ENCODE measurements at places on chromosomes 3 and 15.

DNA sequence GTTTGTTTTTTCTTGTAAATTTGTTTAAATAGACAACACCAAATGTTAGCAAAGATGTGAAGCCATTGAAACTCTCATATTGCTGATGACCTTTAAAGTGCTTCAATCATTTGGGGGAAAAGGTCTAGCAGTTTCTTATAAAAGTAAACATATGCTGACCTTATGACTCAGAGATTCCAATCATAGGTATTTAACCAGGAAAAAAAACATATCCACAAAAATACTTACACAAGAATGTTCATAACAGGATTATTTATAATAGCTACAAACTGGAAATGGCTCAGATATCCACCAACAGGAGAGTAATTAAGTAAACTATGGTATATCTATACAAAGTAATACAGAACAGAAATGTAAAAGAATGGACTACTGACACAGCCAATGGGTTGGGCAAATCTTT lies 27.1 kb upstream of the RORA start:
- DNase-seq = no peak

GRCh38 chr3:9875448-9875847 lies 4.6 kb downstream of the CIDEC start:
- DNase-seq = no peak

DNA sequence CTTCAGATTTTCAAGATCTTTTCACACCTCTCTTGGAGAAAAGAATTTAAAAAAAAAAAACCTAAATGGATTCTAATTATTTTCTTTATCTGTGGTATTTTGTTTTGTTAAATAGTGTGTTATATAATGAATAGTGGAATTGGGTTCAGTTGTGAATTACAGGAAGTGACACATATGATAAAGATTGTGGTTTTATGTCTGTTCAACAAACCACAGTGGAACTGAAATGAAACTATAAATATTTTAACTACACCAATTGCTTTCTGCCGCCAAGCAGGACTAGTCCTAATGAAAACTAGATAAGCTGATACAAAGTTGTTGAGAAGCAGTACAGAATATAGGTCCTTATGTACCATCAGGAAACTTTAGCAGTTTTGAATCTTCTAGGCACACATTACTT lies 121.6 kb downstream of the UBE2E2 start:
- no peak for DNase-seq

GRCh38 chr3:106097817-106098435 lies 229.1 kb upstream of the CBLB start:
- DNase-seq = no peak

- DNase-seq = no peak
Observed at GRCh38 chr15:88630141-88630721, 8.6 kb upstream of the ISG20 start.

- no peak for DNase-seq
Observed at GRCh38 chr3:57682284-57682683, 10.6 kb downstream of the DENND6A start.

- DNase-seq = no peak
Observed at GRCh38 chr15:93283854-93284253, 194.8 kb upstream of the RGMA start.

DNA sequence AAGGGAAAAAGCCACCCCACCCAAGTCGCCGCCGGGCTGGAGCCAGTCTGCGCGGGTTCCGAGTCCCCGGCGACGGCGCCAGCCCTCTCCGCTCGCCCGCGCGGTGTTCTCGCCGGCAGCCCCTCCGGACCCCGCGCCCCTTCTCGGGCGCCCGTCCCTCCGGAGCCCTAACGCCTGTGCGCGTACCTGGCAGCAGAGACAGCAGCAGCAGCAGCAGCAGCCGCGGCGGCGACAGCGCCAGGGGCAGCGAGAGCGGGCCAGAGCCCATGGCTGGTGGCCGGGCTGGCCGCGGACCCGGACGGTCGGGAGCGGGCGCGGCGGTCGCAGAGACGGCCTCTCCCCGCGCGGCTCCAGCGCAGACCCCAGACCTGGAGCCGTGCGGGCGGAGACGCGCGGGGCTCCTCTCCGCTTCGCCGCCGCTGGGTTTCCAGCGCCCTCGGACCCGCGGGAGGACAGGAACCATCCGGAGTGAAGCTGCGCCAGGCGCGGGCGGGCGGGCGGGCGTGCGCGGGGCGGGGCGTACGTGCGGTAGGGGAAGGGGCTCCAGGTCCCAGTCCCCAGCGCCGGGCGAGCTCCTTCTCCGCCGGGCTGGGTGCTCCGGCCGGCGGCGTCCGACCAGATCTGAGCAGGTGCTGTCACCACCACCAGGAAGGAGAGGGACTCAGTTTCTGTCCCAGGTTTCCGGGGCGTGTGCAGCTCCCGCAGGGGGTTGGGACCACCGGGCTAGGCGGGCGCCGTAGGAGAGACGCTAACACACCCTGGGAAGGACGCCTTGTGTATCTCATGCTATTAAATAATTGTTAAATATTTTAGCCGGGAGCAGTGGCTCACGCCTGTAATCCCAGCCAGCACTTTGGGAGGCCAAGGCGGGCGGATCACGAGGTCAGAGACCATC lies at the start of gene CHRNA3:
CHRNA3 (minus strand) TSS at position 470 of the 895 bp plus-strand sequence; CDS start at position 268, 202 bp downstream.
- DNase-seq = no peak

DNA sequence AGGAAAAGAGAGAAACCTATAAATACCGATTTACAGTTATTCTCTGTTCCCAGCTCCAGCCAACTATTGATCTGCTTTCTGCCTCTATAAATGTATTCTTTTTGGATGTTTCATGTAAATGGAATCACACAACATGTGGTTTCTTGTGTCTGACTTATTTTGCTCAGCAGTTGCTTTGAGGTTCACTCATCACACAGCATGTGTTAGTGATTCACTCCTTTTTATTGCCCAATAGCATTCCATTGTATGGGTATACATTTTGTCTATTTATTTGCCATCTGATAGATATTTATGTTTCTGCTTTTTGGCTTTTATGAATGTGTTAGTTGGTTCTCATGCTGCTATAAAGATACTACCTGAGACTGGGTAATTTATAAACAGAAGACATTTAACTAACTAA lies 23.6 kb downstream of the CCR1 start:
- no peak for DNase-seq

DNA sequence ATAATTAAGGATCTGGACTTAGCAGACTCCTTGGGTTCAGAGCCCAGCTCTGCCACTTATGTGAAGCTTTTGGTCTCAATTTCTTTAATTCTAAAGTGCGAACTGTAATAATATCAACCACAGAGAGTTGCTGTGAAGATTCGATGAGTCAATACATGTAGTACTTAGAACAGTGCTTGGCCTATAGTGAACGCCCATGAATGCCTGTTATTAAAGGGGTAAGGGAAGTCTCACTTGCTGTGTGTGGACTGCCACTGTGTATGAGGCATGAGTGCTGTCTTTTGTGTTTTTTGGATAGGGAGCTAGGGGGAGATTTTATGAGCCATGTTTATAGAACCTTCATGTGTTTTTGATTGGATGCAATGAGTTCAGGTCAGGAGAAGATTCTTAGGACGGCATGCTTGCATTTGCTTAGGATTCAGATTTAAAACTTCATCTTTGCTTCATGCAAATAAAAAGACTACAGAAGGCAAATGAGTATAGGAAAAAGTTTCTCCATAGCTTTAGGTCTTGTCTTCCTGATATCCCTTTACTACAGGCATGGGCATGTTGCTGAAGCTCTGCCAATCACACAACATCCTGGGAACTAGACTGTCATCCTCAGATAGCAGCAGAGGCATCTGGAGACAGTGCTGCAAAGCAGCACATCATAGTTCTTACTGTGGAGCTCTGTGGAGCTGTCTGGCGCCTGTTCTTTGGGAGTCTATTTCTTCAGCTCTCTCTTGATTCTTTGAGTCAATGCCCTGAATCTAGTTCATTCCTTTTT lies 50.0 kb downstream of the PLS1 start:
- no peak for DNase-seq

GRCh38 chr3:187899246-187899645 lies 154.0 kb upstream of the BCL6 start:
- no peak for DNase-seq

DNA sequence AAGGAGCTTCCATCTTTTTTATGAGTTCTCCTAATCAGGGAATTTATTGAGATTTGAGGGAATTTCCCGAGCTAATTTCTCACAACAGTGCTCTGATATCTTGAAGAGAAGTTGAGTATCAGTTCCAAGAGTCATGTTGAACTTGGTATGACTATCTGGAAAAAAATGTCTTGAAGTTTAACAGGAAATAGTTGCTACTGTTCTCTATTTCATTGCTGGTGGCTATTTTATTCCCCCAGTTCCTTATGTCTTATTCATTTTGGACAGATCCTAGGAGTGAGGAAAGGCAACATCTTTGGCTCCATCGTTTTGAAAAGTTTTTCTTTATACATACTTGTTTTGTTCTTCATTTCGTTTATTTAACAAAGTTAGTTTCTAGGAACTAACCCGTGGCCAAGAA lies 307.8 kb upstream of the AGTR1 start:
- DNase-seq = no peak

DNA sequence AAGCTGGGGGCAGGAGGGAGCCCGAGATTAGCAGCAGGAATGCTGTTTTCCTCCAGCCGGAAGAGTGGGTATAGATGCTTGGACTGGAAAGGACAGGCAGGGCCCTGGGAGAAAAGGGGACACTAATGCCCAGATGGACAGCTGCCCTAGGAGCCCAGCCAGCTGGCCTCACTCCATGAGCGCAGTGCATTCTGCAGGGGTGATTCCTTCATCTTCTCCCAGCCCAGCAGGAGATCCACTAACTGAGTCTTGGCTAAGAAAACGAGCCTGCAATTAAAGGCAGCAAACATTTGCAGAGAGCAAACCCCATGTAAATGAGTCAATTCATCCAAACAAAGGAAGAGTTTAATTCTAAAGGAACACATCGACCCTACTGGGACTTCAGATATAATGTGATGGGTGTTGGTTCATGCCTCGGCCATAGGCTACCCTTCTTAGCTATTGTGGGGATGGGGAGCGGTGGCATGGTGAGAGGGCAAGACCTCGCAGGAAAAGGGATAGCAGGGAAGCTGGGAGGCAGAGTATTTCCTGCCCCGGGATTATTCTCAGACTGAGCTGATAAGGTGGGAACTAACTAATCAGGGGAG lies 13.3 kb upstream of the MINAR1 start:
- DNase-seq = no peak

- DNase-seq = no peak
Observed at GRCh38 chr3:143222981-143223380, 103.4 kb downstream of the CHST2 start.

GRCh38 chr3:20052851-20053250 lies 12.6 kb downstream of the KAT2B start:
- no peak for DNase-seq

DNA sequence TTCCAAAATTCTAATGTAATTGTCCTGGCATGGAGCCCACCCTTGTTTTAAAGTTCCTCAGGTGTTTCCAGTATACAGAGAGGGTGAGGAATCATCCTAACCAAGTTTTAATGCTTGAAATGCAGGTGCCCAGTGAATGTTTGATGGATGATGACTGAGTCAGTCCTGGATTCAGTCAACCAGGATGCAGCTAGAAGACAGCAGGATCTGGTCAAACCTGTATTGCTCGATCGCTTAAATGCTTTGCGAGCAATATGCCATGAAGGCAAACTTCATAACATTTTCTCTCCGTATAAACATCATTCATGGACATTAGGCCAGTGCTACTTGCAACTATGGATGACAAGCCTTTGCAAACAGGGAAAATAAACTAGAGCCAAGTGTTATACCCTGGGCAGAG lies 591.2 kb downstream of the RSL24D1 start:
- DNase-seq = no peak

DNA sequence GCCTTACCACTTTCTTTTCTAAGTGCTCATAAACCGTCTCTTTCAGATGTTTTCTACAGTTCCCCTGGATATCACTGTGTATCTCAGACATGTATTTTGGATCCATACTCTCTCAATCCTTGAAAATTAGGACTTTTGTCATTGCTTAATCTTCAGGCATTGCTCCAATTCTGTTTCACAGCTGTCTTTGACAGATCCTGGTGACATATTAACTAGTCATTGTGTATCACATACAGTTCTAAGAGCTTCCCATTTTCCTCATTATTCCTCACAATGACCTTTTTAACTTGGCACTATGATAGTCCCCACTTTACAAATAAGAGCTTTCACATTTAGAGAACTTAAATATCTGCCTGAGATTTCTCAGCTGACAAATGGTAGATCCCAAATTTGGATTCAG lies 151.7 kb downstream of the CLSTN2 start:
- DNase-seq = no peak

- no peak for DNase-seq
Observed at GRCh38 chr3:172746475-172746874, 4.1 kb upstream of the ECT2 start.

- peak; percentile 25 for DNase-seq
Observed at GRCh38 chr15:31265871-31266711, 60.5 kb upstream of the KLF13 start.

- DNase-seq = no peak
Observed at GRCh38 chr15:83549623-83550022, 102.5 kb downstream of the SH3GL3 start.

DNA sequence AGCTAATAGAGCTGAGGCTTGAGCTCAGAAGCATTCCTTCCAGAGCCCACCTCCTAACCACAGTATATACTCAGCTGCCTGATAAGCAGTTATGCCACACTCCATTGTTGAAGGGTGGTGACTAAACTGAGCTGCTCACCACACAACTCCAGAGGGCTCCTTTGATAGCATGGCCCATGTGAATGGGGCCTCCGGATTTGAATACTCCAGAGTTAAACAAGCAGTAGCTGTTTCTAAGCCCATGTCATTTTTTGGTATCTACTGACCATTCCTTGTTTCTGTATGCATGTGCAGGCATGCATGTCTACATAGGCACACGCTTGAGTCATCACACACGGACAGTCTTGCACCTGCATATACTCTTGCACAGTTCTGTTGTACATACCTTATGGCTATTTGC lies 28.9 kb downstream of the IGSF10 start:
- no peak for DNase-seq

DNA sequence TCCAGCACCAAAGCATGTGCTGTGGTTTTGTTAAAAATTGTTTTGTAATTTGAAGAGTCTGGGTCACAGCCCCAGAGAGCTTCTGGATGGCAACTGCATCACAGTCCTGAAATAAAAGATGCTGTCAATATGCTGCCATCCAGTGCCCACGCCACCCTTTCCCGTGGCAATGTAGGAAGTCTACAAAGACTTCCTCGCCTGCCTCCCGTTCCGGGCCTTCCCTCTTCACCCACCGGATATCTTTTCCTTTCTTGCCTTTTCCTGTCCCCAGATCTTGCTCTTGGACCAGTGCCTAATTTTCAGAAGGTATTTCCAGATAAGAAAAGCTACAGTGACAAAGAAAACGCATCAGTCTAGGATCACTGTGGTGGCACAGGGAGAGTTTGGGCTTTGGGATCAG lies 85.3 kb upstream of the RNU6-1 start:
- DNase-seq = no peak
